Choroid plexus epithelial cell (primary cell): ENCODE measurements at places on chromosomes 6 and 20.

DNA sequence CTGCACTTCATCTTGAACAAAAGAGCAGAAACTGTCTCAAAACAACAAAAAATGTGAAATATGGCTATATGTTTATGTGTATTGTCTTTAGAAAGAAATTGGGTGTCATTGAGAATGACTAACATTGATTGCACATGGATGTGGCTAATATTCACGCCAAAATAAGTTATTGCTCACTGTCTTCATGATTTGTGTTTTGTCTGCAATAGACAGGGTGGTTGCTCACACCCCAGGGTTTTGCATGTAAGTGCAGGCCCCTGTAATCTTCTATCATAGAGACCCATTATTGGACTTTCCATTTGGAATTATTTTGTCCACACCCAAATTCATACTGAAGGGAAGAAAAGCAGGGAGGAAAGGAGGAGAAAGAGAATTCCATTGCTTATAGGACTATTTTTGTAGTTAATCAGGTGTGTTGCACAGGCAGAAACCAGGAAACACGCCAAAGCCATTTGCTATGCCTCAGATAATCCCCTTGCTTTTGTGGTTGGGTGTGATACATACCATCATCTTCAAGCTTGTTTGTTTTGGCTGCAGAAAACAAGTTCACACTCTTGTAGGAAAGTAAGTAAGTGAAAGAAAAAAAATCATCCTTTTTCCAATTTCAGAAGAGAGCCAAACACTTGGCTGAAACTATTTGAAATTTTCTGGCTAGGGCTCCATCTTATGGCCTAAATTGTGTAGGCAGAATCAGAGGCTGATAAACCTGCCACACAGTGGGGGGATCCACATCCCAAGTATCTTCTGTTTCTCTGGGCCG is 214.1 kb downstream of the COL12A1 start:
- peak; percentile 77 for DNase-seq

DNA sequence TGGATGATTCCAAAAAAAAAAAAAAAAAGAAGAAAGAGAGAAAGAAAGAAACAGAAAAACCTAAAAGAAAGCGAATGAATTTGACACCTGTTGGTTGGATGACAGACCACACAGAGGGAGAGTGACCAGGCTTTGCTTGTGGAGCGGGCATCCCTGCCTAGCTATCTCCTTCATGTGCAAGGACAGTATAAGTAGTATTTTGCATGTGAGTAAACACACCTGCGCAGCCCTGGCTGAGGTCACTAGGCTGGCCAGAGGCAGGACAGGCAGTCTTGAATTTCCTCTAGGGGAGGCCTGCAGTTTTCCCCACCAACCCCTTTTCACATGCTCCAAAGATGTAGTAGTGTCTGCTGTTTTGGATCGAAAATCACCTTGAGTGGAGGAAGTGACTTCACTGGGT is 126.4 kb downstream of the CCDC170 start:
- DNase-seq = no peak

DNA sequence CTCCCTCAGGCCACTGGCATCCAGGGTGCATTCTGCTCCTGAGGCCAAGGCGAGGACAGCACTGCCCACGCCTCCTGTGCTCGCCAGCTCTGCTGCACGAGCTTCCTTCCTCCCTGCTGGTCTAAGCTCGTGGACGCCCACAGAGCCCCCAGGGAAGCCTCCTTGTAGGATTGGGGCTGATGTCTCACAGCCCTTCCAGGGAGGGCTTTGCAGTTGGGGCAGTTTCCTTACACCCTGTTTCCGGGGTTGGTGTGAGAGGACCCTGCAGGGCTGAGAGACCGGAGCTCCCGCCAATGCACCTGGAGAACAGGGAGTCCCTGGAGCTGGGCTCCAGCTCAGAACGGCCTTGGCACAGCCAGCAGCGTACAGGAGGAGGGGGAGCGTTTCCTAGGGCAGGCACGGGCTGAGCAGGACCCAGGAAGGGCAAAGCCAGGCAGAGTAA is 172.4 kb upstream of the PDE10A start:
- no peak for DNase-seq

DNA sequence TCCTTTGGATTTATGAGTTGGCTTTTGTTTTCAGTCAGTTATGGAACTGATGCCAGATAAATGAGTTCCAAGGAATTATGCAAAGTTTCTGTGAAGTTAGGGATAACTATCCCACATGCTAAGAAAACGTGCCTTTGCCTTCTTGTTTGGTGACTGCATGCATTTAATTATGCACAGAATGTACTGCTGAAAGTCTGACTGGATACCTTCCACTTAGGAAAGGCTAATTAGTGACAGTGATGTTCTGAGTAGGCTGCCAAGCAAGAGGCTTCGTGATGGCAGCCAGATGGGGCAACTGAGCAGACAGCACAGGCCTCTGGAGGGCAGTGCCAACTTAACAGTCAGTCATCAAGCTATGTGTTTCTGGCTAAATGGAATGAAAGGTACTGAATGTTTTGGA is 289.9 kb downstream of the CD109 start:
- peak; percentile 26 for DNase-seq

DNA sequence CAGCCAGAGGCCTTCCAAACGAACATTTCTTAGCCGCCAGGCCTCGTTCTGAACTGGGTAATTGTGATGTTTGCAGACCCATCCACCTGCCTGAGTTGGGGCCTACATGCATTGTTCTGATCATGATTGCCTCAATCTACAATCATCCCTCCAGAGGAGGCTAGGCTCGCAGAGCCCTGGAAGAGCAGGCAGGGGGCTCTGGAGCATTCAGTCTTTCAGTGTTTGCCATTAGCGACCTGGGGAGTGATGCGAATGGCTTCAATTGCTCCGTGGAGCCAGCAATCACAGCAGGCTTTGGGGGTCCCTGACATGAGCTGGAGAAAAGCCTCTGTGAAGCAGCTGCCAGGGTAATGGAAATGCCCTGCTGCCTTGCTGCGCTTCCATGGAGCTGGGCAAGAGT is 22.0 kb downstream of the SNAP25 start:
- no peak for DNase-seq

DNA sequence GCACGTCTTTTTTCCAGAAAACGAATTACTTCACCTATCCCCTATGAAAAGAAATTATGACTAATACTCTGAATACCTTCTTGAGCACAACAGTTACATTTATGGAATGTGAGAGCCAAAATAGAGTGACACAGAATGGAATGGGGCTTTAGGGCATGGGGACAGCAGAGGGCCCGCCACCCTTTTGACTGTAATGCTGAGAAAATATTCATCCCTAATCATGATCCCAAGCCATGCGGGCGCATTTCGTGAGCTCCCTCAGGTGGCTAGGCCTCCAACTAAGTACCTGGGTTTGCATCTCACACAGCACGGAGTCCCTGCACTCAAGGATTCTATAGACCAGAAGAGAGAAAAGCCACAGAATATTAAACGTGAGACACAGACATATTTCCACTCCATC is 212.6 kb downstream of the SOD2 start:
- no peak for DNase-seq

GRCh38 chr6:41921712-41921998 is 356 bp downstream of the BYSL start:
- no peak for DNase-seq
